ENCODE measurements at places on chromosomes 6 and 20. TPM values are rescaled to one million over a fixed set of nuclear protein-coding genes. Genes with fewer than 3 reads are reported as not detected.

VSX1 gene
- total RNA-seq: not detected

NNAT gene
- total RNA-seq: 14.6 TPM

RNF144B gene
- total RNA-seq: 56.9 TPM

TAGAP gene
- 8.9 TPM for total RNA-seq

CAP2 gene
- total RNA-seq: 3.3 TPM

MYB gene
- 11.3 TPM for total RNA-seq

NFATC2 gene
- 8.0 TPM for total RNA-seq

LHFPL5 gene
- not detected for total RNA-seq

DNA sequence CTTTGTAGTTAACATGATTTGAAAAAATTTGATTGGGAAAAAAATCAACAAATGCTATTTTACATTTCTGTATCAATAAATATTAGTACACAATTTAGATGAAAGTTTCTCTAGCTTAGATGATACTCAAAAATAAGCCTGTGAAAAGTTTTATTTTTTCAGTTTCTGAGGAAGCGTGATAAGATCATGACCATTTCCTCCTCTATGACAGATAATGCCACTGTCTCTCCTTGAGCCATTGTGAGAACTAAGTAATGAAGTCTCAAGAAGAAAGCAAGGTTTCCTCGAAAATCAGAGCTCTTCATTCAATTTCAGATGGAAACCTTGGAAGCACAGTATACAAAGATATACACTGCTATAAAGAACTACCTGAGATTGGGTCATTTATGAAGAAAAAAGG lies 395.0 kb downstream of the HDGFL1 start:
- DNase-seq: no peak
- H3K27ac ChIP-seq: no peak overlapping the region
- no peaks in the 10 kb centered on the region for H3K36me3 ChIP-seq
- no peak overlapping the region for H3K4me3 ChIP-seq

GRCh38 chr20:603116-603640 lies 6.9 kb downstream of the TCF15 start:
- H3K27ac ChIP-seq: peak overlapping the region; percentile 66
- H3K36me3 ChIP-seq: no peaks in the 10 kb centered on the region
- no peaks in the 10 kb centered on the region for H3K27me3 ChIP-seq
- DNase-seq: no peak

DNA sequence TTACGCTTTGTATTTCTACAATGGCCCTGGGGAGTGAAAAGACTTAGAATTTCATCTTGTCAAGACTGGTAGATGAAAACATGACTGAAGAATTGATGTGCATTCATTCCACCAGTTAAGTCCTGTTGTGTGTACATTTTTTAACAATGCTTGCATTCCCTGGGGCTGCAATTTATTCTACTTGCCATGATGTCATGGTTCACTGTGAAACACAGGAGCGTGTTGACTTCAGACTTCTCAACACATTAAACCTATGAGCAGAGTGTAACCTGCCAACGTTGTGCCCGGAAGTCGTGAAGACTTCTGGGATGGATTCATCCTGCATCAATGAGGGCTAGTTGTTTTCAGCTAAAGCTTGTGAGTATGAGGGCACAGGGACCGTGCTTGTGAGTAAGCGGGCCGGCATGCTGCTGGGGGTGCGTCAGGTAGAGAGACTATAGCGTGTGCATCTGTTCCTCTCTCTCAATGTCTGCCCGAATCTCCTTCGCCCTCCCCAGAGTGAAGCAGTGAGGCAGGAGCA lies 26.3 kb upstream of the RIMS4 start:
- no peak overlapping the region for H3K27ac ChIP-seq
- peaks cover 3% of the 10 kb centered on the region for H3K27me3 ChIP-seq
- H3K4me3 ChIP-seq: no peak overlapping the region
- no peak for DNase-seq

DNA sequence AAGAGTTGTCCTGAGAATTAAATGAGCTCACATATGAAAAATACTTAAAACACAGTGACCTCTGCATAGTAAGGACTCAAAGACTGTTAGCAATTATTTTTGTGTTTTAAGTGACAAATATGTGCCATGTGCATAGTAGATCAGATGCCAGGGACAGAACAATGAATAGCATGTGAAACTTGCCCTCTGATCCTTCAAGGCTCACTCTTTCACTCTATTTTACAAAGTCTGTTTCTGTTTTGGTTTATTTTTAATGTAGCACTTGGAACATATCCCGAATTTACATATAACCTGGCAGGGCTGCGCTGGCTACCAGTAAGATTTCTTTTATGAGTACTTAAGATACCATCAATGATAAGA lies 135.5 kb upstream of the TNFAIP3 start:
- H3K4me3 ChIP-seq: no peak overlapping the region
- H3K27me3 ChIP-seq: no peaks in the 10 kb centered on the region
- H3K4me1 ChIP-seq: no peaks in the 10 kb centered on the region
- no peaks in the 10 kb centered on the region for H3K36me3 ChIP-seq

- no peak overlapping the region for H3K4me3 ChIP-seq
- no peak for DNase-seq
- H3K27ac ChIP-seq: no peak overlapping the region
- no peaks in the 10 kb centered on the region for H3K4me1 ChIP-seq
- H3K36me3 ChIP-seq: peaks cover 9% of the 10 kb centered on the region
These were observed 60.4 kb downstream of the SCAND1 start for GRCh38 chr20:35893942-35894341.

- DNase-seq: no peak
- no peak overlapping the region for H3K27ac ChIP-seq
- no peak overlapping the region for H3K4me3 ChIP-seq
- H3K4me1 ChIP-seq: no peaks in the 10 kb centered on the region
- no peaks in the 10 kb centered on the region for H3K27me3 ChIP-seq
These were observed 26.1 kb downstream of the RBCK1 start for GRCh38 chr20:434221-434620.

DNA sequence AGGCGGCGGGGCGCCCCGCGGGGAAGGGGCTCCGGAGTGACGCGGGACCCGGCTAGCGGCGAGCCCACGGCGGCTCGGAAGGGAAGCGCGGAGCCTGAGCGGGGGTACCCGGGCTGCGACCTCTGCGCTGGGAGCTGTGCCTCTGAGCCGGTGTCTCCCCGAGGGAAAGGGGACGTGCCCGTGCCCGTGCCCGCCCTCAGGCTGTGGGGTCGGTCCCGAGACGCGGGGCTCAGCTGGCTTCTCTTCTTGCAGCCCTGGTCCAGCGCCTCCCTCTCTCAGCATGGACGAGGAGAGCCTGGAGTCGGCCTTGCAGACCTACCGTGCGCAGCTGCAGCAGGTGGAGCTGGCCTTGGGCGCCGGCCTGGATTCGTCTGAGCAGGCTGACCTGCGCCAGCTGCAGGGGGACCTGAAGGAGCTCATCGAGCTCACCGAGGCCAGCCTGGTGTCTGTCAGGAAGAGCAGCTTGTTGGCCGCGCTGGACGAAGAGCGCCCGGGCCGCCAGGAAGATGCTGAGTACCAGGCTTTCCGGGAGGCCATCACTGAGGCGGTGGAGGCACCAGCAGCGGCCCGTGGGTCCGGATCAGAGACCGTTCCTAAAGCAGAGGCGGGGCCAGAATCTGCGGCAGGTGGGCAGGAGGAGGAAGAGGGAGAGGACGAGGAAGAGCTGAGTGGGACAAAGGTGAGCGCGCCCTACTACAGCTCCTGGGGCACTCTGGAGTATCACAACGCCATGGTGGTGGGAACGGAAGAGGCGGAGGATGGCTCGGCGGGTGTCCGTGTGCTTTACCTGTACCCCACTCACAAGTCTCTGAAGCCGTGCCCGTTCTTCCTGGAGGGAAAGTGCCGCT lies 686 bp downstream of the ZGPAT start:
- H3K27me3 ChIP-seq: no peaks in the 10 kb centered on the region
- DNase-seq: no peak
- H3K4me1 ChIP-seq: peaks cover 8% of the 10 kb centered on the region
- H3K27ac ChIP-seq: peak overlapping the region; percentile 4

DNA sequence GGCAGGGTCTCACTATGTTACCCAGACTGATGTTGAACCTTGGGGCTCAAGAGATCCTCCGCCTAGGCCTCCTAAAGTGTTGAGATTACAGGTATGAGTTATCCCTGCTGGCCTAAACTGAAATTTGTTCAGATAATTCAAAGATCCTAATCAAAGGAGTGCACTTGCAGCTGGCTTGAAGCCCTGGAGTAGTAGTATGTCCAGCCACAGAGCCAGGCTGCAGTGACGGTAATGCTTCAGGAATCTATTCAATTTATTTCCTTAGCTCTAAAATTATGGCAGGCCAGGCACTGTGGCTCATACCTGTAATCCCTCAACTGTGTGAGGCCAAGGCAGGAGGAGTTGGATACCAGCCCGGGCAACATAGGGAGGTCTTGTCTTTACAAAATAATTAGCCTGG lies 1.4 kb upstream of the DDX43 start:
- H3K4me1 ChIP-seq: peaks cover 3% of the 10 kb centered on the region
- H3K36me3 ChIP-seq: no peaks in the 10 kb centered on the region
- no peak overlapping the region for H3K4me3 ChIP-seq
- DNase-seq: no peak
- H3K27me3 ChIP-seq: no peaks in the 10 kb centered on the region

GRCh38 chr6:133083248-133083967 lies 157.7 kb upstream of the EYA4 start:
- H3K27me3 ChIP-seq: no peaks in the 10 kb centered on the region
- no peak for DNase-seq
- H3K36me3 ChIP-seq: no peaks in the 10 kb centered on the region

DNA sequence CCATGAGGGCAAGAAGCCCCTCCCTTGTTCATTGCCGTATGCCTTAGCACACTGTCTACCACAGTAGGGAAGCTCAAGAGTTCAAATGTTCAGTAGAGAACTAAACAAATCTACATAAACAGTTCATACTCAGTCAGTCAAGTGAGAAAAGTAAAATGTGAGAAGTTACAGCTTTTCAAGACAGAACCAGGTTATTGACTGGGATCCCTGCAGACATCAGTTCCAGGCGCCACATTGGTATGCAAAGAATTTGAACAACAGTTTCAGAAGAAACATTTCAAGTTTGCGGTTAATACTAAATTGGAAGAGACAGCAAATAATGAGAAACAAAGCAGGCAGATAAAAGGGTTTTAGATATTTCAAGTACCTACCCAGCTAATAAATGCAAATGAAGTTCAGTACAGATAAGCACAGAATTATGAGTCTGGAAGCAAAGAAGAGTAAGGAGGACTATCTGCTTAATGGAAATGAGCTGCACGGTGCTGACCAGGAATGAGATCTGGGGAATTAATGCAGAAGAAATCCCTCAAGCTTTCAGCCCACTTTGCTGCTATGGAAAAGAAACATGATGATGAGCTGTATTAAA lies 246.2 kb downstream of the HACE1 start:
- peak; percentile 47 for DNase-seq
- no peaks in the 10 kb centered on the region for H3K27me3 ChIP-seq
- H3K27ac ChIP-seq: no peak overlapping the region
- no peak overlapping the region for H3K4me3 ChIP-seq
- peaks cover 12% of the 10 kb centered on the region for H3K4me1 ChIP-seq

DNA sequence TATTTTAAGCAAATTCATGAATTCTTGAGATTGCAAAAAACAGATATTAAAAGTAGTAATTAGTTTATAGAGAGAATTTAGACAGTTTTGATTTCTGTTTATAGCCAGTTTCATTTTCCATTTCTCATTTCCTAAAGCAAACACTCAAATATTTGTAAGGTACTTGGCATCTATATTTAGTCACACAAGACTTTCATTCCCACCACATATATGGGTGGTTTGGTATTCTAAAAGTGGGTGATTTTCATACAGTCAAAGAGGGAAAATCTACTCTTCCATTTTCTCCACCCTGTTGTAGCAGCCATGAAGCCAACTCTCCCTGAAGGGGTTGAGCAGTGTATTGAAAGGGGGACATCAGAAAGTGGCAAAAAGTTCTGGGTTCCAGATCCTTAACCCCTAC lies 181.1 kb upstream of the SUPT3H start:
- H3K4me1 ChIP-seq: peaks cover 4% of the 10 kb centered on the region
- H3K27me3 ChIP-seq: no peaks in the 10 kb centered on the region
- H3K4me3 ChIP-seq: no peak overlapping the region
- no peaks in the 10 kb centered on the region for H3K36me3 ChIP-seq

DNA sequence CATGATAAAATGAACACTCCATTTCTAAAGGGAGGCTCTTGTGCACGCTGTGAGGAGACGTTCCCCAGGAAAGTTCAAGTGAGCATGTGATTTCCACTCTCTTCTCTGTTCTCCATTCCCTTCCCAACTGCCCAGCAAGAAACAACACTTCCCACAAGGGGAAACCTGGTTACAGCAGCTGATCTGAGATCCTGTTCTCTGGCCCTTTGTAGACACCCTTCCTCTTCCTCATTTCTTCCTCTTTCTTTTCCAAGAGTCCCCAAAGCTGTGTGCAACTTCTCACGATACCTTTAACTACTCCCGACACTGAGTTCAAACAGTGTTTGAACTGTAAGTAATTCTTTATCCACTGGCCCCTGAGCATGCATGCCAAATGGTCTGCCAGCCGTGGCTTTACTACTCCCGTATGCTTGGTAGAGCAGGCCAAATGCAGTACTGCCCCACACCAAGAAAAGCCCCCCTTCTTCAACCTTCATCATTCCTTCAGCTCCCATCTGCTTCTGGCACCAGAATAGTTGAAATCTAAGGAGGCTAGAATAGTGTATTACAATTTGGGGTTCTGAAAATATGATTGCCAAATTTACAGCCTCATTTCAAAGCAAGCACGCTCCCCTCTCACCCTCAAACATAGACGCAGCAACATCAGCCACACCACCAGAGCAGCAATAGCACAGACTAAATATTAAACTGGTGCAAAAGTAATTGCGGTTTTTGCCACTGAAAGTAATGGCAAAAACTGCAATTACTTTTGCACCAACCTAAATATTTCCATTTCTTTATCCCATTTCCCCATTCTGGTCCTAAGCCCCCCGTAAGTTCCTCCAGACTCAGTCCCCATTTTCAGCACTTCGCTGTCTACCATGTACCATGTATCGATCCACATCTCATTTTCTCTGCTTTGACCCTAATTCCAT lies 4.3 kb downstream of the HLA-DMB start:
- no peaks in the 10 kb centered on the region for H3K36me3 ChIP-seq
- H3K4me3 ChIP-seq: no peak overlapping the region
- no peaks in the 10 kb centered on the region for H3K27me3 ChIP-seq
- no peak for DNase-seq
- no peak overlapping the region for H3K27ac ChIP-seq

DNA sequence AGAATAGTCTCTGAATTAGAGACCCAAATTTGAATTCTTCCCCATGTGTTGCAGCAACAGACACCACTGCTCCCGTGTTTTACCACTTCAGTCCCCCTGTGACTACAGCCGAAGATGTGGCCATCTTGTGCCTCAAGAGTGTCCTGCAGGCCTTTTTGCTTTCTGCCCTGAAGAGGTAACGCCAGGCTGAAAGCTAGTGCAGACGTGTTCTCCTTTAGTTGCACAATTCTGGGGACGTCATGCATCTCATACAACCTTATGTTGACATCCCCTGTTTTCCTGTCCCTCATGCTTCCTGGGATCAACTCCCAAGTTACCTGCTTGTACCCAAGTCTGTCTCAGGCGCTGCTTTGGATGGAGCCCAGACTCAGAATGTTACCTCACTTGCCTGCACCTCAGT lies 69.1 kb upstream of the SLC22A23 start:
- no peak overlapping the region for H3K4me3 ChIP-seq
- H3K27ac ChIP-seq: no peak overlapping the region
- H3K4me1 ChIP-seq: no peaks in the 10 kb centered on the region
- H3K36me3 ChIP-seq: no peaks in the 10 kb centered on the region
- no peak for DNase-seq

Measured in lung (tissue), 17 donors.